ENCODE measurements at places on chromosomes 11 and 22.

- DNase-seq = no peak
Measured at GRCh38 chr11:1827931-1828330, 6.9 kb upstream of the SYT8 start.

DNA sequence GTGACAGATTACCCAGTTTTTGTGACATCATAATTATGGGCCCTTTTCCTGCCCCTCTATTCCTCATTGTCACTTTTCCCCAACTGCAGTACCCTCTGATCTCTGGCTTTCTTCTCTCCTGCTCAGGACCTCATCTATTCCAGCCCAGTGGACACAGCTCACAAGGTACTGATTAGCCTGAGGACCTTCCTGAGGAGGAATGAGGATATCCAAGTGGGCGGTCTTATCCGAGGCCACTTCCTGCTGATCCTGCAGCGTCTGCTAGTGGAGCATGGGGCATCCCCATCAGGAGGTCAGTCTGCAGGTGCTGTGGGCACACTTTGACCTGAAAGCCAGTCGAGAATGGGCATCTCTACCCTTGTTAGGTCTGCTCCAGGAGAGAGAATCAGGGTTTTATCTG, 24.5 kb upstream of the CCDC134 start:
- DNase-seq = no peak

GRCh38 chr11:119673052-119673758, 55.8 kb downstream of the NECTIN1 start:
- DNase-seq = no peak

DNA sequence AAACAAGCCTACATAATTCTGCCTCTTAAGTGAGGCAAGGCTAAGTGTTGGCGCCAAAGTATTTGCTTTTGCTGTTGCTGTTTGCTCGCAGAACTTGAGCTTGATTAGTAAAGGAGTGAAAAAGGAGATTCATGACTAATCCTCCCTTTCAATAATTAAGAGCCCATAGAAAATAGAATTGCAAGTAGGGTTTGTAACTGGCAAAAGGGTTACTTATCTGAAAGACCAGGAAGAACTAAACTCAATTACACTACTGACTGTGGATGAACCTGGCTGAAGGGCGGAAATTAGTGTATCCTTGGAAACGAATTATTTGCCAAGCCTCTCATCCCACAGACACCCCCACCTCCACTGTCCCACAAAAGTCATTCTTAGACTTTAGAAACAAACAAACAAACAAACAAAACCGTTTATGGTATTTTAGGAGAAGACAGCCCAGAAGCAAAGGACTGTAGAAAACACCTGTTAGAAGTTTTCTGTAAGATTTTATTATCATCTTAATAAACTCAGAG, 411 bp upstream of the EXPH5 start:
- DNase-seq = no peak

All from kidney capillary endothelial cell (primary cell).